ENCODE measurements at places on chromosomes 13 and 19.

DNA sequence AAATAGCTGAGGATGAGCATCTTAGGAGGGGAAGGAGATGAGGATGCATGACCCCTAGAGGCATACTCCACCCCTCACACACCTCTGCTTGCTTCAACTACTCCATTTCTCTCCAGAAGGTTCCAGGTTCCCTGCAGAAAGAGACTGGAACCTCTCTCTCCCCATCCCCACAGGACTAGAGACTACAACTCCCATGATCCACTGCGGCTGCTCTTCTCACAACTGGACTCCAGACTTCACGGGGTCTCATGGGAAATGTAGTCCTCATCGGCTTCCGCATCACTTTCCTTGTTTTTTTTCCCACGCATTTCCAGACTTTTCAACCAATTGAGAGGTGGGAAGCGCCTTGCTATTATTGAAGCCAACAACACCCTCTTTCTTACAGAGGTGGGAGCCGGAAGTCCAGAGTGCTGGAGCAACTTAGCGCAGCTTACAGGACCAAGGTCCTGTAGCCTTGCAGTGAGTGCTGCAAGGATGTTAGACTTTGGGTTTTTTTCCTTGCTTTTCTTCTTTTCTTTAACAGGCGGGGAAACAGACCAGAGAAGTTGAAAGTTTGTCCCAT is 13.9 kb upstream of the CACNG6 start:
- DNase-seq, result peak; percentile 89

DNA sequence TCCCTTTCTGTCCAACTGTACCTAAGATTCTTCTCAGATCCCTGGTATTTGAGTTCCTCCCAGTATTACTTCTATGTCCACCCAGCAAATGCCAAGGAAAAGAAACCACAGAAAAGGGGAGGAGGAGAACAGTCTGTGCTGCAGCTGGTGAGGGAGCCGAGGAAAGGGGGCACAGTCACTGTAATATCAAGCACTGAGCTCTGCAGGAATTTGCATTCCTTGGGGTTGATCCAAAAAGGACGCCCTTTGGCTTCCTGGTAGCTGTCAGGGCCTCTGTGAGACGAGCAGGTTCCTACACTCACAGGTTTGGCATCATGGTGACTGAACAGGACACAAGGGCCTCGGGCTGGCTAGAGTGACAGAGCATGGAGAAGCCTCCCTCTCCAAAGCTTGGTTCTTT is 273.4 kb downstream of the NHLRC3 start:
- DNase-seq, result no peak

GRCh38 chr19:8149261-8150094 is at the start of gene FBN3:
Gene FBN3, minus strand, starts transcription at chr19:8149592. Its CDS starts 2,112 bp downstream, at chr19:8147480.
- peak; percentile 8 for DNase-seq

- DNase-seq, result no peak
Observed at GRCh38 chr13:105902396-105902795, 633.1 kb downstream of the EFNB2 start.

- DNase-seq, result no peak
Observed at GRCh38 chr13:73988461-73988860, 145.7 kb downstream of the KLF12 start.

DNA sequence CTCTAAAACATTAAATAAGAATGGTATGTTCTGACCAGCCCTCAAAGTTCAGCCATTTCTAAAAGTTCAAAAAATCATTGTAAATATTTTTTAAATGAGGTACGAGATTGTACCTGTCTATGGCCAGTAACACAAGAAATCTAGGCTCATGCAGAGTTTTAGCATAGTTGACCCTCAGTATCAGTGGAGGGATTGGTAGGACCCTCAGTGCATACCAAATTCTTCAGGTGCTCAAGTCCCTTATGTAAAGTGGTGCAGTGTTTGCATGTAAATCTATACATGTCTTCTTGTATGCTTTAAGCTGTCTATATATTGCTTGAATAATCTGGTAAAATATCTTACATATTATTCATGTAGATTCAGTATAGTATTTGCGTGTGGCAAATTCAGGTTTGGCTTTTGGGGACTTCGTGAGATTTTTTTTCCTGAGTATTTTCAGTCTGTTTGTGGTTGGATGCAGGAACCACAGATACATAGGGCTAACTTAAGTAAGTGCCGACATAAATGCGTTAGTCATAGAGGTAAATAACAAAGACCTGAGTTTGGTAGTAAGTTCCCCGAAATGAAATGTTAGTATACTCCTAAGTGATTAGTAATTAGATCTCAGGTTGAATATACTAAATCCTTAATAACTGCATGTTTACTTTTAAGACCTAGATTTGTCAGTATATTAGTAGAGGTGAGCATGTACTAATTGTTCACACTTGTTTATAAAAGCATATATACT is 7.8 kb downstream of the MIR17HG start:
- DNase-seq, result no peak

- no peak for DNase-seq
Observed at GRCh38 chr13:74629985-74630384, 495.8 kb upstream of the KLF12 start.

GRCh38 chr19:4044990-4045465 is 21.7 kb downstream of the ZBTB7A start:
- no peak for DNase-seq

DNA sequence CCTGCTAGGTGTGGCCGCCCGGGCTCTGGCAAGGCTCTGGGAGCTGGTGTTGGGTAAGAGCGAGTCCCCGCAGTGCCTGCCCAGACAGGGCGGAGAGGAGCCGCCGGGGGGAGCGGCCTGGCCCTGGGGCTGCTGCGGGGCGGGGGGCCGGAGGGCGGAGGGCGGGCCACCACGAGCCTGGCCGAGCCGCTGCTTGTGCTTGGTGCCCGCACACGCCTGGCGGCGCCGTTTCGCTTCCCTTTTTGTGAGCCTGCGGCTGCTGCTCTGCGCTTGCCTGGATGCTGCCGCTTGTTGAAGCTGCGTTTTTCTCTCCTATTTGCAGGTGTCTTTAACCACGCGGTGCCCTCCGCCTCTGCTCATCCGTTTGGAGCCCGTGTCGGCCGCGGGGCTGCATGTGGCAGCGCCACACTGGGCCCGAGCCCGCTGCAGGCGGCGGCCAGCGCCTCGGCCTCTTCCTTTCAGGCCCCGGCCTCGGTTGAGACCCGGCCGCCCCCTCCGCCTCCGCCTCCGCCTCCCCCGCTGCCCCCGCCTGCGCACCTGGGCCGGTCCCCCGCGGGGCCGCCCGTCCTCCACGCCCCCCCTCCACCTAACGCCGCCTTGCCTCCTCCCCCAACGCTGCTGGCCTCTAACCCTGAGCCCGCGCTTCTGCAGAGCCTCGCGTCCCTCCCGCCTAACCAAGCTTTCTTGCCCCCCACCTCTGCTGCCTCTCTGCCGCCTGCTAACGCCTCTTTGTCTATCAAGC is 8.5 kb downstream of the PLEKHJ1 start:
- DNase-seq, result no peak

- no peak for DNase-seq
Observed at GRCh38 chr13:84973661-84974060, 825.6 kb downstream of the SLITRK6 start.

GRCh38 chr13:50512474-50513299 is 330.8 kb downstream of the DLEU7 start:
- peak; percentile 82 for DNase-seq
